ENCODE measurements at places on chromosomes 2 and 18. TPM values are rescaled to one million over a fixed set of nuclear protein-coding genes. Genes with fewer than 3 reads are reported as not detected.

KCNF1 gene
- not detected for polyA plus RNA-seq

SOS1 gene
- 6.3 TPM for polyA plus RNA-seq

GPR17 gene
- not detected for polyA plus RNA-seq

NOSTRIN gene
- not detected for polyA plus RNA-seq

DSG4 gene
- not detected for polyA plus RNA-seq

WDR12 gene
- polyA plus RNA-seq, result 17.5 TPM

KCNG3 gene
- 0.08 TPM for polyA plus RNA-seq

FOXD4L1 gene
- polyA plus RNA-seq, result not detected
